ENCODE measurements at places on chromosomes 11 and 22.

GRCh38 chr11:126111458-126112116 lies 48.9 kb upstream of the CDON start:
- no peak for DNase-seq

DNA sequence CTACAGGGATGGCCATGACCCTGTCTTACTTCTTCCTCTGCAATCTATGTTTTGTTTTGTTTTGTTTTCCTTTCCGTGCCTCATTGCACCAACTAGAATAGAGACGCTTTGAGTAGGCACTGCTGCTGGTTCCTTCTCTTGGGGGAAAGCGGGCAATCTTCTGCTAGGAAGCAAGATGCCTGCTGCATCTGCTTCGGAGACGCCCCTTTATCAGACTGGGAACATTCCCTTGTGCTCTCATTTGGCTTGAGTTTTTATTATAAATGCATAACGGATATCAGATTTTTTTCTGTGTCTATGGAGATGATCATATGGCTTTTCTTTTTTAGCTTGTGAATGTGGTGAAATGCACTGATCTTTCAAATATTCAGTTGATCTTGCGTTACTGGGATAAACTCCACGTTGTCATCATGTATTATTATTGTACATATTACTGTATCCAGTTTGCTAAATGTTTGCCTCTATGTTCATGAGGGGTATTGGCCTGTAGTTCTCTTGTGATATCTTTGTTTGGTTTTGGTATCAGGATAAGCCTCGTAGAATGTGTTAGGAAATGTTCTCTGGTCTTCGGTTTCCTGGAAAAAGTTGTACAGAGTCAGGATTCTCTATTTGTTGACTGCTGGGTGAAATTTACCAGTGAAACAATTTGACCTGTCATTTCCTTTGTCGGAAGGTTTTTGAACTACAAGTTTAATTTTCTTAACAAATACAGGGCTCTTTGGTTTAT lies 23.4 kb upstream of the KRTAP5-6 start:
- DNase-seq, result no peak

DNA sequence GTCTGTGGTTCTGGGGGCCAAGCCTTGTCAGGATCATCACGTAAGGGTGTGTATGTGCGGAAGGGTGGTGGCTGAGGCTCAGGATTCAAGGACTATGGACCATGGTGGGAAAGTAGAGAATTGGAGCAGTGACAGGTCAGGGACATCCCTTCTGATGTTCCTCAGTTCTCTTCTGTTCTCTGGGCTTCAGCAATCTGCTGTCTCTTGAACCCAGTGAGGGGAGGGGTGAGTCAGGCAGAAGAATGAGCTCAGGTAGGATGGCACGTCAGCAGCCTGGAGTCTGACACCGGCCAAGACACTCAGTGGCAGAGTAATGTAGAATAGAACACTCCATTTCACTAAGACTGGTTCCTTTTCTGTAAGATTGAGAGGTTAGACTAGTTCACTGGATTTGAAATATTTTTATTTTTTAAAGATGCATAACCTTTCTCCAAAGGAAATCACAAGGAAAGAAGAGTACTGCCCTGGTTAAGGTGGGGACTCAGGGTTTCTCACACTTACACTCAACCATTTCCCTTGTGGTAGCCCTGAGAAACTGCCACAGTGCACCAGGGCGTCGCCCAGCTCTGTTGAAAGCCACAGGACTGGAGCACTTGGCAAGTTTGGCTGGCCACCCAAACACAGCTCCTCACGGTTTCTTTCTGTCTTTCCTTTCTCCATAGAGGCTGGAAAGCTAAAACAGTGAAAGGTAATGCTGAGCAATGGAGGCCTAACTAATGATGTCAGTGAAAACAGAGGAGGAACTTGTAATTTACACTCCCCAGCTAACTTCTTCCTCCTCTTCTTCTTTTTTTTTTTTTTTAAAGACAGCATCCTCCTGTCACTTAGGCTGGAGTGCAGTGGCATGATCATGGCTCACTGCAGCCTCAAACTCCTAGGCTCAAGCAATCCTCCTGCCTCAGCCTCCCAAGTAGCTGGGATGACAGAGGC lies 23.1 kb upstream of the MICAL2 start:
- peak; percentile 64 for DNase-seq

GRCh38 chr22:48651036-48651890 lies 1176.4 kb downstream of the BRD1 start:
- DNase-seq, result no peak

GRCh38 chr11:73752216-73752867 lies 8.5 kb downstream of the RAB6A start:
- DNase-seq, result no peak

- DNase-seq, result no peak
Measured at GRCh38 chr11:92850296-92850826, 119.1 kb upstream of the MTNR1B start.

- no peak for DNase-seq
Measured at GRCh38 chr11:31895926-31896325, 84.8 kb upstream of the PAX6 start.

GRCh38 chr11:68693484-68693882 lies 9.1 kb downstream of the GAL start:
- no peak for DNase-seq

DNA sequence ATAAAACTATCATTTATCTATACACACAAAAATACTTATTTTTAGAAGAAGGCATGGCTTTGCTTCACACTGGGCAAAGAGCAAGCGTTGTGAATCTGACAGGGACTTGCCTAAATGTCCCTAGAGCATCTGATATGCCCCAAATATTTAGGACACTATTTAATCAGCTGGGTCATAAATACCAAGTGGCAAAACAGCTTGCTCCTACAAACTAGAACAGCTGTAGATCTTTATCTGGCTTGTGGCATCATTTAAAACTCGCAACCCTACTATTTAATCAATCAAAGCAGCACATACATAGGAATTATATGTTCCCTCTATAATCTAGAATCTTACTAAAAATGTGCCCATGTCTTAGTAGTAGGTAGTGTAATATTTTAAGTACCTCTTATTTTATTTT lies 999.5 kb downstream of the JRKL start:
- DNase-seq, result no peak

GRCh38 chr22:33427461-33427860 lies 369.3 kb upstream of the SYN3 start:
- DNase-seq, result no peak

DNA sequence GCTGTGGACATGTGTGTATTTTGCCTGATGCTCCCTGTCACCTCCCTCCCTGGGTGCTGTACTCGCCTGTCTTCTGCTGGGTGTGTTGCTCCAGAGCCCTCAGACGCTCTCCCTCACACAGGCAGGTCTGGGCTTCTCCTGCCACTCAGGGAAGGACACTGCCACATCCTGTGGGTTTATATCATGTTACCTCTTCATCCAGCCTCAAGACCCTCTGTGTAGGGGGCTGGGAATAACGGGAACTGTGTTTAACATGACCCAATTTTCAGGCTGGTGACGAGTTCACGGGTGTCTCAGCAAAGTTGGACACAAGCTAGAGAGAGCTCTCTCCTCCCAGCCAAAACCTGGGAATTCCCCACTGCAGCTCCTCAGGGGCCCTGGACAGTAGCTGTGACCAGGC lies 24.6 kb downstream of the MYBPC3 start:
- no peak for DNase-seq

GRCh38 chr11:78646564-78647185 lies 72.0 kb upstream of the NARS2 start:
- DNase-seq, result no peak

DNA sequence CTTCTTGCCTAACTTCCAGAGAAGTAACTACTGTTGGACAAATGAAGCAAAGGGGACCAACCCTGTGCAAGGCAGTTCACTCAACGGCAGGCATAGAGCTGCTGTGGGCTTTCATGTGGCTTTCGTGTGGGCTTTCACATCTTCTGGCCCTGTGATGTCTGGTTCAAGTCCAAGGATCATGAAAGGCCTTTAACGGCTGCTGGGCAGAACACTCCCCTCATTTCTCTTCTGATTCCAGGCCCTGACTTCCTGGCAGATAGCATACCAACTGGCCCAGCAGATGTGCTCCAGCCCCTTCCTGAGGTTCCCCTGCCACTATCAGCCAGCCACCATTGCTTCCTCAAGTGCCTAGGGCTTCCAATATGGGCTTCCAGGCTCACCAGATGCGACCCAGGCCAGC lies 28.7 kb upstream of the CTR9 start:
- DNase-seq, result no peak

DNA sequence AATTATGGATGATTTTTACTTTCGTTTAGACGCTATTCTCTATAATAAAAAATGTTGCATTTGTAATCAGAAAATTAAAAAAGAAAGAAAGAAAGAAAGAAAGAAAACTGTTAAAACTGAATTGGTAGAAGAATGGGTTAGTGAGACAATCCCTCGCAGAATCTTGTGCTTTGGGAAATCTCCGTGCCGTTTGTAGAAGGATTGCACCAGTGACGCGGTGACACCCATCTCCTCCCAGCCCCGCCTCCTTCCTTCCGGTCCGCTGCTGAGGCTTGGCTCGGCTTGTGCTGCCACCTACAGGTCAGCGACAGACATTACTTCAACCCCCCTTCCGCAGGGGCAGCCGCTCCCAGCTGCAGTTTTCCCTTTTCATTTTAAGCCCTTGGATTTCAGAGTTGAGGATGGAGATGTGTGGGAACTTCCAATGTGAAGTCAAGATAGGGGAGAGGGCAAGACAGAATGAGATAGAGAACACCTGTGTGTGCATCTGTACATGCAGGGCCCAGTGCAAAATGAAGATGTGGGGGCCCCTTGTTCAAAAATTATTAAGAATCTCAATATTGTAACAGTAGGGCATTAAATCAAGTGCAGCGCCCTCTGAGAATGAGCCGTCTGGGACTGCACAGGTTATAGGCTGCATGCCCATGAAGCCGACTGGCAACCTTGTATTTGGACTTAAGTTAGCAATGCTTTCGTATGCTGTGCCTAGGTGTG lies 41.1 kb downstream of the TST start:
- peak; percentile 48 for DNase-seq

- DNase-seq, result peak; percentile 95
Measured at GRCh38 chr11:5684646-5685362, at the start of gene TRIM5. TSS of gene TRIM5 (minus strand) at chr11:5685074. CDS start at chr11:5680177, 4,897 bp downstream.

- DNase-seq, result no peak
Measured at GRCh38 chr11:41895081-41895480, 435.6 kb upstream of the LRRC4C start.

GRCh38 chr11:122348659-122349409 lies 232.8 kb upstream of the BLID start:
- no peak for DNase-seq

- peak; percentile 79 for DNase-seq
Measured at GRCh38 chr22:24482575-24482974, 12.6 kb upstream of the UPB1 start.

DNA sequence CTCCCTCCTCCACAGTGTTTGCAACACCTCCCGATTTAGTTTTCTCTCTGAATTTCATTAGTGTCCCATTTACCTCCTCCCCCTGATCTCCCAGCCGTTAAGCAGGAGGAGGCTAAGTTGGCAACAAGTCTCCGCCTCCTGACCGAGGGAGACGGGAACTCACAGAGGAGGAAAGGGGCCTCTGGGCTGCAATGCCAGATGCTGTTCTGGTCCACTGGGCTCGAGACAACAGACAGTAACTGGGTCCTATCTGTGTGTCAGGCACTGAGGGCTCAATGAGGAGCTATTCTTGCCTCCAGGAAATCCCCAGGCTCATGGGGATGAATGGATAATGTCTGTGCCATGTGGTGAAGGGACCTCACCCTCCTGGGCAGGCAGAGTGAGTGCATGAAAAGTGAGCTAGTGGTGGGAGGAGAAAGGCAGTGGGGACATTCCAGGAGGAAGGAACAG lies 228.1 kb downstream of the TENM4 start:
- no peak for DNase-seq

- DNase-seq, result no peak
Measured at GRCh38 chr22:36435516-36436415, 45.7 kb downstream of the TXN2 start.

GRCh38 chr11:63761188-63761587 lies 7.4 kb downstream of the ZFTA start:
- DNase-seq, result no peak

- DNase-seq, result no peak
Measured at GRCh38 chr22:29408940-29409339, 20.6 kb upstream of the AP1B1 start.

DNA sequence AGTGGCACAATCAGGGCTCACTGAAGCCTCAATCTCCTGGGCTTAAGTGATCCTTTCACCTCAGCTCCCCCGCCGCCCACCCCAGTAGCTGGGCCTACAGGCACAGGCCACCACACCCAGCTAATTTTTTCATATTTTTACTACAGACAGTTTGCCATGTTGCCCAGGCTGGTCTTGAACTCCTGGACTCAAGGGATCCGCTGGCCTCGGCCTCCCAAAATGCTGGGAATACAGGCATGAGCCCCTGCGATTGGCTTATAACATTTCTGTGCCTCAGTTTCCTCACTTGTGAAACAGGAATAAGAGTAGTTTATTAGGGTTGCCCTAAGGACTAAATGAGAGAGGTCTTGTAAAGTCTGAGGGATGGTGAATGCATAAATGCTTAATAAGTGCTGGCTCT lies 1.2 kb downstream of the VSTM5 start:
- DNase-seq, result no peak

DNA sequence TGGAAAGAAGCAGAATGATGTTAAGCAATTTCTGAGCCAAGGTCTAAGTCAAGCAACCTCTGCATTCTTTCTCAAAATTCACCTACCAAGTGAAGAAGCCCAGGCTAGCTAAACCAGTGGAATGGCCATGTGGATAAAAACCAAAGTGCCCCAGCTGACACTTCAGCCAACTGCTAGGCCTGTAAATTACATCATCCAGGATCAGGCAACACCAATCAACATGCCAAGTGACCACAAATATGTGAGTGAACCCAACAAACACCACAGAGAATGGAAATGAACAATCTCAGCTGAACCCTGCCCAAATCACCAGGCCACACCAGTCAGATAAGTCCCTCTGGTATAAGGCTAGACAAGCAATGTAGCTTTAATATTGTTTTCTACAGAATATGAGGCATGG lies 25.1 kb upstream of the FJX1 start:
- peak; percentile 95 for DNase-seq

- DNase-seq, result no peak
Measured at GRCh38 chr11:17588721-17589120, 41.7 kb downstream of the OTOG start.

GRCh38 chr11:101390539-101390938 lies 193.3 kb downstream of the TRPC6 start:
- DNase-seq, result no peak

- DNase-seq, result no peak
Measured at GRCh38 chr11:64092111-64092760, 56.5 kb downstream of the FLRT1 start.

- no peak for DNase-seq
Measured at GRCh38 chr11:21552911-21553310, 640.0 kb upstream of the ANO5 start.

DNA sequence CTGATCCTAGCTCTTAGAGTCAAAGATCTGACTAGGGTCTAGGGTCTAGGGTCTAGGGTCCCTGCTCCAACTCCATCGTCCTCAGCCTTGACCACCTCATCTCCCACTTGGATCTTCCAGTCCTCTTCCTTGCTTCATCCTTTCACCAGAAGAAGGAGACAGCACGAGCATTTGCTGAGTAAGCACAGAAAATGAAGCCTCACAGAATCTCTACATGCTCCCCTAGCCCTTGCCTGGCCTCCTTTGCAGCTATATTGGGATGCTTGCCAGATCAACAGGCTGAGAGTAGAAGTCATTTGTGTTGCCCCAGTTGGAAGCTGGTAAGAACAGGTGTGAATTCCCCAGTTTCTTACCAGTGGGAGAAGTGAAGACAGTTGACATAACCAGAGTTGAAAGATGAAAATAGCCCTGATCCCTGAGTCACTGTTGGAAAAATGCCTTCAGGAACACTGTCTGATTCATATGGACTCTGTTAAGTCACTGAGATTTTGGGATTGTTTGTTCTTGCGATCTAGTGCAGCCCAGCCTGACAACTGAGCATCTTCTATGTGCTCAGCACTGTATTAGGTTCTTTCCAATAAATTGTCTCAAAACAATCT lies 552.5 kb downstream of the INSC start:
- no peak for DNase-seq

Data from AG09309 (cell line).